ENCODE measurements at places on chromosomes 7 and 10. TPM values are rescaled to one million over a fixed set of nuclear protein-coding genes. Genes with fewer than 3 reads are reported as not detected.

The PTF1A gene
- total RNA-seq: not detected

The ADRB1 gene
- total RNA-seq: 0.68 TPM

The SIRT1 gene
- total RNA-seq: 23.9 TPM

The HPSE2 gene
- total RNA-seq: not detected

The GPR146 gene
- 1.9 TPM for total RNA-seq

The CEP55 gene
- 9.5 TPM for total RNA-seq

The AP4M1 gene
- total RNA-seq: 22.0 TPM

The TSC22D4 gene
- 46.9 TPM for total RNA-seq

The PDZD7 gene
- 1.9 TPM for total RNA-seq

The ZPBP gene
- not detected for total RNA-seq

The OR6V1 gene
- total RNA-seq: not detected

The WDR86 gene
- total RNA-seq: not detected

The EBF3 gene
- total RNA-seq: 0.63 TPM

The CREB3L2 gene
- 144 TPM for total RNA-seq

The TBC1D12 gene
- total RNA-seq: 19.4 TPM

The GLCCI1 gene
- 16.8 TPM for total RNA-seq

The AZGP1 gene
- total RNA-seq: not detected

The SPDYE16 gene
- total RNA-seq: not detected

The CDH23 gene
- not detected for total RNA-seq

The ITIH2 gene
- total RNA-seq: not detected

The GIMAP5 gene
- total RNA-seq: not detected

The C10orf67 gene
- not detected for total RNA-seq

The WEE2 gene
- total RNA-seq: not detected

The NEURL1 gene
- total RNA-seq: 2.5 TPM

The SCART1 gene
- 4.8 TPM for total RNA-seq

The GRID2IP gene
- 0.13 TPM for total RNA-seq

The TEX36 gene
- total RNA-seq: not detected

The UCMA gene
- not detected for total RNA-seq

The GSTK1 gene
- 147 TPM for total RNA-seq

The GRM3 gene
- not detected for total RNA-seq

Measured in osteocyte (in vitro differentiated cells).